ENCODE measurements at places on chromosomes 12 and 14. TPM values are rescaled to one million over a fixed set of nuclear protein-coding genes. Genes with fewer than 3 reads are reported as not detected.

DNA sequence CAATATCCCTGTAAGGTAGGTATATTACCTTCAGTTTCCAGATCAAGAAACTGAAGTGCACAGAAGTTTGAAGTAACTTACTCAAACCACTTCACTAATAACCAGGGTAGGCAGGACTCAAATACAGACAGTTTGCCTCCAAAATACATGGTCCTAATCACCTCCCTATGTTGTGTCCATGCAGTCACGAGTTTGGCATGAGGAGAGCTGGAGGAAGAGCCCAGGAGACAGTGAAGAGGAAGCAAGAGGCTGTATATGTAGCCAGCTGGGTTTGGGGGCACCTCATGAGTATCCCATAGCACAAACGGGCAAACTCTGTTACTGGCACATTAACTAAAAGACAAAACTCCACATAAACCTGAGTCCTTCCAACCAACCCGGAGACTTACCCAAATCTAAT is 79.2 kb downstream of the DUSP16 start:
- no peak for DNase-seq

Gene EIF2S3B
- 13.3 TPM for total RNA-seq

DNA sequence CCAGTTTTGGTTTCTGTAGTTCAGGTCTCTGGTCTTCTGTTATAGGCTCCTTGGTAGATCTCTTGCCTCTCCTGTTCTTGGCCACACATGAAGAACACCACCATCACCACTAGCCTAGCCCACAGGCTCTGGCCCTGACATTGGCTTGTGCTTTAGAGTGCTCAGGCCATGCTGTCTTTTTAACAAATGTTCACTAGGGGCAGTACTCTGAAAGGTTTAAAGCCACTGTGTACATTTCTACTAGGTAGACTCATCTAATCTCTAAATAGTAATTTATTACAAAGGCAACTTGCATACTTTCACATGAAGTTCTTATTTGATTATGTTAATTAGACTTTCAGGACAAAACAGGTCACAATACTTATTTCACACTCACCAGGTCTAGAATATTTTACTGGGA is 38.3 kb downstream of the PDE6H start:
- DNase-seq = no peak

DNA sequence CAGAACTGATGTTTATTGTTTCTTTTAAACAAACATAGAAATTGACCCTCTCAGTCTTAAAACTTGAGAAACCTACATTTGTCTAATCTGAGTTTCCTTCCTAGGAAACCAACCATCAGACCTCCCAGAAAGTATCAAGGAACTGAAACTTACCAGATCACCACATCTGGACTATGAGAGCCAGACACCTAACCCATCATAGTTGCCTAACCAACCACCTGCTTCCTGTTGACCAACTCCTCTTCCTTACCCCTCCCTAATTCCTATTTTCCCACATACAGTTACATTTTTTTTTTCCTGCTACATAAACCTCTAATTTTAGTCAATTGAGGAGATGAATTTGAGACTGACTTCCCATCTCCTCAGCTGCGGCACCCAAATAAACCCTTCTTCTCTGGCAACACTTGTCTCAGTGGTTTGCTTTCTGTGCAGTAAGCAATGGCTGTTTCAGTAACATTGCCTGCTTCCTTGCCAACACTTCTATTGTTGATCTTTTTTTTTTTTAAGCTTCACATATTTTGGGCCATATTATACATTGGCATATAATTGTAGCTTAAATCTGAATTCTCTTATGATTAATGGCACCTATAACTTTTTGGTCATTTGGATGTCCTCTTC is 34.3 kb downstream of the KLRD1 start:
- no peak for DNase-seq

Gene SLC38A4
- total RNA-seq = 1.3 TPM

DNA sequence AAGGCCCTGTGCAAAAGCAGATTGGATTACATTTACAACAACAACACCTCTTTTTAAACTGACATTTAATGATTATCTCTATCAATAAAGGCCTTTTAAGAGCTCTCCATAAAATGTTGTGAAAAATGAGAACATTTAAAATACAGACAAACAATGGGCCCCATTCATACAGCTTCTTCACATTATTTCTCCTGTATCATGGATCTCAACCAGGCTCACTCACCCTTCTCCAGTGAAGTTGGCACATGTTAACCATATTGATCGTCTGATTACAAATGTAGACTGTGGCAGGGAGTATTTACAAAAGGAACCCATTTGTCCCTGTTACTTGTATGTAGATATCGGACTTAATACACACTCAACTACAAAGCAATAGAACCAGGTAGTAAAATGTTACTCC is 220.2 kb upstream of the BTG1 start:
- no peak for DNase-seq

- peak; percentile 86 for DNase-seq
Measured at GRCh38 chr14:105486974-105487448, 325 bp downstream of the CRIP1 start.

- no peak for DNase-seq
Measured at GRCh38 chr12:95431120-95431519, 42.8 kb upstream of the METAP2 start.

DNA sequence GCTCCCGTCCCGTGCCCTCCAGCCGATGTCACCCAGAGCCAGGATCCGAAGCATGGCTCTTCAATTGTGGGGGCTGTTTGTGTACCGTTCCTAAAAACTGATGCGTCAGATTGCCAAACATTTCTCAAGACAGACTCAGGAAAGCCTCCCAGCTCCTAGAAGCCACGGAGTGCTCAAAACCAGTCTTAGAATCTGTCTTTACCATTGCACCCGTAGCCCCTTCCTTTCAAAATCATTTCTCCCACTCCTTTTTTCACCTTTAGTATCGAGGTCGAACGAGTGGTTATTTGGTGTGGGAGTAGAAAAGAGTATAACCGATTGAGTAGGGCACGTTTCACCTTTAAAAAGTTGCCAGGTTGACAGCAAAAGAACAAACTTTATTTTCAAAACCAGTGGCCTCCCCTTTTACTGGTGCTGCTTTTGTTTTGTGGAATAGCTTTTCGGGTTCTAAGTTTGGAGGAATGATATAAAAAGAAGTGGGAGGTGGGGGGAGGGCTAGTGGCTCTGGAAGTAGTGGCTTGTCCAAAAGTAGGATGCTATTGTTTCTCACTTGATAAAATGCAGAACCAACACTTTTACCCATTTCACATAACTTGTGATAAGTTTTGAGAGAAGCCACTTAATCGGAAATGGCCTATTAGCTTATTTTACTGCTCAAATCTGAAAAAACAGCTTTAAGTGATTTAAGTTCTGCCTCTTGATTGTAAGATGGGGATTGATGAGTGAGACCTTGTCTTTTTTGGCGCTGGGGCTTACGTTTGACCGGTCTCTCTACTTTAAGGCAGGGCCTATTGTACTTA is 803 bp downstream of the STK38L start:
- no peak for DNase-seq

Gene KRT2
- total RNA-seq = not detected

Gene ANAPC7
- total RNA-seq = 77.3 TPM

DNA sequence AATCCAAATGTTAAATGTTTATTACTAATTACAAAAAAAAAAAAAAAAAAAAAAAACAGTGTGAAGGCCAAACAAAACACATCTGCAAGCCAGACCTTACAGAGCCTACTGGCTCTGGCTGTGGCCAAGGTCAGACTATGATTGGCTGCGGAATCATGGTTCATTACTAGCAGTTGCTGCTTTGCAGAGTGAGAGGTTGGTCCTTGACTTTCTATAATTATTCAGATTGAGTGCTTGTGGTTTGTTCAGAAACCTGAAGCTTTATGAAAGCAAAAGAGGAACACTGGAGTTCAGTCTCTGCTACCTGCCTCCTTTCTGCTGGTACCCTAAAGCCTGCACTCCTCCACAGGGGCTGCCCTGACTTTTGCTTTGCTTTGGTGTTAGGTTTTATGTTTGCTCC is 550.9 kb downstream of the BCL11B start:
- no peak for DNase-seq

DNA sequence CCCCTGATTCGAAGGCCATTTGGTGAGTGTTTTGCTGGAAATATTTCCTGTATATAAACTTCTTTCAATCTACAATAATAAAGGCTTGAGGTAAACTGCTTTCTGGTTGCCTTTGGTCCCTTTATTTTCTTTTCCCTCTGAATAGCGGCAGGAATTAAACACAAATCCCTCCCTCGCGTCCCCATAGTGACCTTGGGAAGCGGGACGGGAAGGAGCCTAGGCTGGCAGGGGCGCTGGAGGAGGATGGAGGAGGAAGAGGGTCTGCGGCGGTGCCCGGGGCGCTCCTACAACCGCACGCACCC is 2.0 kb downstream of the DIO3 start:
- DNase-seq = no peak

- DNase-seq = no peak
Measured at GRCh38 chr14:92321701-92322100, 1.3 kb upstream of the SLC24A4 start.

DNA sequence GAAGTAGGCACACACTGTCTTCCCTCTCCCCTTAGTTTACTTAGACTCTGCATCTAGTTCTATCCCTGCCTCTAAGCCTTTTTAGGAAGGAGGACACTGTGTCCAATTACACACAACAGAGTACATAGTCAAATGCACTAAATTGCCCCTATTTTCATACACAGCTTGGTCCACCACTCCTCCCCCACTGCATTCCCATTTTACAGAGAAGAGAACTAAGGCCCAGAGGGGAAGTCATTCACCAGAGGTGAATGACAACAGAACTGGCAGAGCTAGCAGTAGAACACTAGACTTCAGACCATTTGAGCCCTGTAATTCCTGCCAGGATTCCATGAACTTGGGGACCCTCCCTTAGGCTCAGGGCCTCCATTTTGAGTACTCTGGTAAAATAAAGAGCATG is 1.1 kb upstream of the JPH4 start:
- peak; percentile 17 for DNase-seq

- DNase-seq = no peak
Measured at GRCh38 chr14:91378930-91379578, 38.6 kb downstream of the CCDC88C start.

Gene PAPLN
- 1.0 TPM for total RNA-seq

DNA sequence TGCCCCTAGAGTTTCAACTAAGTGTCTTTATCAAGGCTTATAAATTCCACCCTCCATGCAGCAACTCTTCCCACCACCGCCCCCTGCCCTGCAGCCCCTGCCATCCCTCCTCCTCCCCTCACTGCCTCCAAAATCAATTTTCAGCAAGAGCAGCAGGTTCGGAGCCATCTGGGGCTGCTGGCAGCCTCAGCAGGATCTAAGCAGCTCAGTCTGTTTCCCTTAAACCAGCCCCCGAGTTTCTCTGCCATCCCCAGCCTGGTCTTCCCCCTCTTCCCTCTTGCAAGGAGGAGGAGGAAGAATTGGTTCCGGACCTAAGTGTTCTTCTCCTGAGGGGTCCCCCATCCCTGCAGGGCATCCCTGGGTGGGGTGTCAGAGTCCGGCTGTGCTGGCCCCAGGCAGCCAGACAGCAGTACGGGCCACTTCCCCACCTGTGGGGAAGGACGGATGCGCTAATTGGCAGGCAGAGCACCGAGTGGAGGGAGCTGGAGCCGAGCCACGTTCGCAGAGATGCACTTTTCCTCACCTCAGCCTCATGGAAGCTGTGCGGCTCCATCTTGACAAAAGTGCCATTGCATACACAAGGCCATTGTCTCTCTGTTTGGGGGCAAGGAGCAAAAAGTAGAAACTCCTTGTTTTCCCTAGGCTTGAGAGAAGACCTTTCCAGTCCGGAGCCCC is 189.3 kb downstream of the KCNA5 start:
- DNase-seq = peak; percentile 19

Gene RFX4
- 0.83 TPM for total RNA-seq

DNA sequence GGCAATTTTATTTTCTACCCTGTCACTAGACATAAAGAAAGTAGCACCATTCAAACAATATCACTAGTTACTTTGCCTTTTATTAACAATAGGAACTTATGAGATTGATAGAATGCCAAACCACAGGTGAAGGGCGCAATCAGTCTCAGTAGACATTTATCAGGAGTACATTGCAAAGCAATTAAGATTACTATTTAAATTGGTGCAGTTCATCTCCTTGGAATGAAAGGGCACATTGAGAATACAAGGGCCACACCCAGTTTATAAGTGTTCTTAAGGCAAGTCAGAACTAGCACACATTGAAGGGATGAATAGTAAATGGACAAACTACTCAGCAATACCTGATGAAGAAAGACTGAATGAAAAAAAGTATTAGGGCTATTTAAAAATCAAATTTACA is 601.4 kb downstream of the C12orf50 start:
- no peak for DNase-seq

GRCh38 chr14:101934601-101935150 is 29.7 kb upstream of the DYNC1H1 start:
- DNase-seq = no peak

Gene SLC10A1
- not detected for total RNA-seq

Gene TAS2R9
- total RNA-seq = not detected
